M059J (cell line): ENCODE measurements at places on chromosomes 13 and 19.
A peak's percentile ranks its signal among the peaks of the same experiment; 100 is the strongest.

DNA sequence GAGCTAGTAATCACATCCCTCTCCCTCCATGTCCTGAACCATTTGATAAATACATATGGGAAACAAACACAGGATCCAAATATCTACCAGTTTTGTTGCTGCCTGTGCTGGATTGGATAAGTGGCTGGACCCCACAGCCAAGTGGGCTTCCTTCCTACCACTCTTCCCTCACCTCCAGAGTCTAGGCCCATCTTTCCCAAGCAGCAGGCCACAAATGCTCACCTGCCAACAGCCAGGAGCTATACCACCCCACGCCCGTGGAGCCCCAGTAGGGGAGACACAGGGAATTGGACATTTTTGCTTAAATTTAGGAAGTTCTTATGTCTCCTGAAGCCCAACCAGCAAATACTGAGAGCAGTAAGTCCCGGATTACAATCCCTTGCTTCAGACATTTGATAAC lies 55.8 kb downstream of the HSPH1 start:
- DNase-seq: no peak

- peak; percentile 61 for DNase-seq
These were observed 9.6 kb upstream of the ZNRF4 start for GRCh38 chr19:5445561-5446055.

- no peak for DNase-seq
These were observed 45.3 kb upstream of the SERTM1 start for GRCh38 chr13:36628377-36629056.

DNA sequence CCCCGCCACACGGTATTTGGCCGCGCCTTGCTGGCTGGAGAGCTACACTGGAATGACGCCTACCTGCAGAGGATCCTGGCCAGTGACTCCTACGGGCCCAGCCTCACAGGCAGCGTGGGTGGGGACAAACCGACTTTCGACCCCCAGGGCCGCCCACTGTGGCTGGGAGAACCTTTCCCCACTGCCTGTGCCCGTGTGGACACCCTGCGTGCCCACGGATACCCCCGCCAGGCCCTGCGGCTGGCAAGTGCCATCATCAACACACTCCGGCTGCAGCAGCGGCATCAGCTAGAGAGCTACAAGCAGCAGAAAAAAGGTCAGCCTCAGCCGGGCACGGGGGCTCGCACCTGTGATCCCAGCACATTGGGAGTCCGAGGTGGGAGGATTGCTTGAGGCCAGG lies 19.3 kb downstream of the ZSWIM4 start:
- no peak for DNase-seq

- DNase-seq: no peak
These were observed 777.2 kb downstream of the UQCRFS1 start for GRCh38 chr19:28435551-28436271.

DNA sequence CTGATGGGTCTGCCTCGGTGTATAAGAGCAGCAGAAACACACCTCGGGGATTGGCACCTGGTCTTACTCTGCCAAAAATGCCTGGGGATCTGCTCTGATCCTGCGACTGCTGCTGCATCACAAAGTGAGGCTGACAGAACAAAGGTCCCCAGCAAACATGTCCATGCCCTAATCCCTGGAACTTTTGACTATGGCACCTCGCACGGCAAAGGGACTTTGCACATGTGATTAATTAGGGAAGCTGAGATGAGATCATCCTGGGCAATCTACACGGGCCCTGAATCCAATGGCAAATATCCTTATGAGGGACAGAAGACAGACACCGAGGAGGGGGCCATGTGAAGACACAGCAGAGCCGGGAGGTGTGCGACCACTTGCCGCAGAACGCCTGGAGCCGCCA lies 8.5 kb downstream of the GGACT start:
- DNase-seq: no peak

- DNase-seq: peak; percentile 26
These were observed 104.7 kb downstream of the DCLK1 start for GRCh38 chr13:36026531-36026930.

DNA sequence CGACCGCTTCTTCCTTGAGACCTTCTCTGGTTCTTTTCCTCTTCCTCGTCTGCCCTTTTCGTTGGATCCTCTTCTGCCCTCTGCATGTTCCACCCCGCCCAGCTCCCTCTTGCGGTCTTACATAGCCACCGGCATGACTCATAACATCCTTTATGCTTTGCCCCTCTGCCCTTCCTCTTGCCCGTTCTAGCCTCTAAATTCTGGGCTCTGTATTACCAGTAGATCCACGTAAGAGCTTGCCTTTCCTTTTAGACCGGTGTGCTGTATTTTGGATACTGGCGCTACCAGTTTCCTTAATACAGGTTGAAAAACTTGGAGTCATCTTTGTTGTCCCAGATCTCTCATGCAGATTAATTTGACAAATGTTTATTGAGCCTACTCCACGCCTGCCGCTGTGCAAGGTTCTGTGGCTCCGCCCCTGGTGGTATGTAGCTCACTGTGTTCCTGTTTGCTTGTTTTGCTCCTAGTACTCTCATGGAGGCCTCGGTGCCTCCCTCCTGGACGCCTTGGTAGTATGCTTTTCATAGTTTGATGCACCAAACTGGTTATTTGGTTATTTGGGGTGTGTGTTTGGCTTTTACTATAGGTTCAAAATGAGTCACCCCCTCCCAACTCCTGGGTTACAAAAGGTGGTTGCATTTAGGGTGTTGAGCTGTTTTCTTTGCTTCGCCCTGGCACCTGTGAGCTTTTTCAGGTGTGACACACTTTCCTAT lies 1.7 kb downstream of the GTF3A start:
- DNase-seq: peak; percentile 90

GRCh38 chr19:35107545-35107944 lies 8.1 kb upstream of the FXYD3 start:
- DNase-seq: peak; percentile 49

DNA sequence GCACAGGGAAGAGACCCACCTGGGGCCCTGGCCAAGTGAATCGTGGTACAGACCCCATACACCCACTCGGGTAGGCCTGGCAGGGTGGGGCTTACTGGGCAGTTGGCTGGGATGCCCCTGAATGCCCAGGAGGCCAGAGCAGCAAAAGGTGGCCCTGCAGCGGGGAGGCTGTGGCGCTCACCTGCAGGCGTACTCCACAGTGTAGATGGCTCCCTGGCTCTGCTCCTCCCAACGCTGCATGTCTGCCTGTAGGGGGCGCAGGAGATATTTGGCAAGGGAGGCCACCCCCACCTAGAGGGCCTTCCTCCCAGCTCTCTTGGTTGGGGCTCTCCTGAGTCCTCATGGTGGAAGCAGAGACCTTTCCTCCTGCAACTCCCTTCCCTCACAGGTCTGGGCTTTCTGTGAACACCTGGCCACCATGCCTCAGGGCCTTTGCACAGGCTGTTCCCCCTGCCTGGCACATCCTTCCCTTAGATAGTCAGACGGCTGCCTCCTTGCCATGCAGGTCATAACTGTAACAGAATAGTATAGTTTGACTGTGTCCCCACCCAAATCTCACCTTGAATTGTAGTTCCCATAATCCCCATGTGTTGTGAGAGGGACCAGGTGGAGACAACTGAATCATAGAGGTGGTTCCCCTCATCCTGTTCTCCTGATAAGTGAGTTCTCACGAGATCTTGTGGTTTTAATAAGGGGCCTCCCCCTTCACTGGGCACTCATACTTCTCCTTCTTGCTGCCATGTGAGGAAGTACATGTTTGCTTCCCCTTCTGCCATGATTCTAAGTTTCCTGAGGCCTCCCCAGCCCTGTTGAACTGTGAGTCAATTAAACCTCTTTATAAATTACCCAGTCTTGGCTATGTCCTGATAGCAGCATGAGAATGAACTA lies 5.9 kb downstream of the BORCS8 start:
- peak; percentile 42 for DNase-seq

- DNase-seq: no peak
These were observed 293.2 kb downstream of the EFNB2 start for GRCh38 chr13:106241974-106242953.

DNA sequence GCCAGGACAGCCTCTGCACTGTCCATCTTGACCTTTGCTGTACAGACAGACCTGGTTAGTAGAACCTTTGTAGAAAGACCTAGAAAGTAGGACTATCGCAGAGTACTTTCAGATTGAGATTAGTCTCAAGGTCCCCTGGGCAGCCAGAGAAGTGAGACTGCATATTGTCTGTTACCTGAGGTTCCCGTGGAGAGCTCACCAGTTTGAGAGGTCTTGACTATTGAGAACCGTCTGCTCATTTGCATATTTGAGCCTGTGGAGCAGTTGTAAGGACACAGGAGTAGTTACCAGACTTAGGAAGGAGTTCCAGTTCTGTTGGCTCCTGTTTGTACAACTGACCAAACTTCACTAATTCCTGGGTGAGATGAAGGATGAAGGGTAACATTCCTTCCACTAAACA lies 66.2 kb downstream of the SPATA13 start:
- DNase-seq: no peak

- DNase-seq: peak; percentile 8
These were observed at the start of gene SERP2 for GRCh38 chr13:44373601-44374347. Gene SERP2 (plus strand): TSS chr13:44373824. CDS start chr13:44374026, 202 bp downstream.
